ENCODE measurements at places on chromosomes 13 and 19.
A peak's percentile ranks its signal among the peaks of the same experiment; 100 is the strongest.

GRCh38 chr19:48872182-48872883 lies at the start of gene PPP1R15A:
PPP1R15A (plus strand) TSS chr19:48872421; CDS start chr19:48873234, 813 bp downstream.
- DNase-seq: peak; percentile 100

GRCh38 chr13:28719227-28720055 lies 671 bp upstream of the SLC46A3 start:
- DNase-seq: no peak

- peak; percentile 23 for DNase-seq
Measured at GRCh38 chr13:36086117-36086516, 45.1 kb downstream of the DCLK1 start.

GRCh38 chr19:47309608-47310007 lies at the start of gene C5AR1:
C5AR1 (plus strand) TSS chr19:47309861; CDS start chr19:47309896, 35 bp downstream.
- DNase-seq: no peak

GRCh38 chr19:7674010-7675005 lies 2.6 kb upstream of the MCEMP1 start:
- peak; percentile 76 for DNase-seq

GRCh38 chr13:30997697-30998096 lies 65.2 kb downstream of the TEX26 start:
- DNase-seq: no peak

- DNase-seq: peak; percentile 15
Measured at GRCh38 chr13:85508683-85509329, 290.4 kb downstream of the SLITRK6 start.

DNA sequence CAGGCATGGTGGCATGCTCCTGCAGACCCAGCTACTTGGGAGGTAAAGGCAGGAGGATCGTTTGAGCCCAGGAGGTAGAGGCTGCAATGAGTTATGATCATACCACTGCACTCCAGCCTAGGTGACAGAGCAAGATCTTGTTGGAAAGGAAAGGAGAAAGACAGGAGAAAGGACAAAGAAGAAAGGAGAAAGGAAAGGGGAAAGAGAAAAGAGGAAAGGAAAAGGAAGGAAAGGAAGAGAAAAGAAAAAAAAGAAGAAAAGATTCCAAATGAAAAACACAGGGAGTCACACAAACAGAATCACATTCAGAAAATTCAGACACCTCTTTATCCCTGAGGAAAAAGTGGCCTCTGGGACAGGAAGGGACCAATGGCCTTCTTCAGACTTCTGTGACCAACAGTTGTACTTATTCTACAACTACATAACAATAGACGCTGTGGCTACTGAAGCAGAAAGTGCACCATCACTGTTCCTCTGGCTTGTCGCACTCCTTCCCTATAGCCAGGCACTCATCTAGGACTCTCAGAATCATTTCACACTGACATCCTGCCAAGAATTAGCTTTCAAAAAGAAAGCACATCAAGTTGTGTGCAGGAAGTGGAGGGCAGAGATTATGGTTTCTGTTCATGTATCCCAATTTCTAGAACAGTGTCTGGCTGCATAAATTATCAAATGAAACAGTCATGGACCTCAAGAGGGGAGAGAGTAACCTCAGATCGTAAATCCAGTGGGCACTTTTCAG lies 5.9 kb downstream of the MTMR6 start:
- no peak for DNase-seq

DNA sequence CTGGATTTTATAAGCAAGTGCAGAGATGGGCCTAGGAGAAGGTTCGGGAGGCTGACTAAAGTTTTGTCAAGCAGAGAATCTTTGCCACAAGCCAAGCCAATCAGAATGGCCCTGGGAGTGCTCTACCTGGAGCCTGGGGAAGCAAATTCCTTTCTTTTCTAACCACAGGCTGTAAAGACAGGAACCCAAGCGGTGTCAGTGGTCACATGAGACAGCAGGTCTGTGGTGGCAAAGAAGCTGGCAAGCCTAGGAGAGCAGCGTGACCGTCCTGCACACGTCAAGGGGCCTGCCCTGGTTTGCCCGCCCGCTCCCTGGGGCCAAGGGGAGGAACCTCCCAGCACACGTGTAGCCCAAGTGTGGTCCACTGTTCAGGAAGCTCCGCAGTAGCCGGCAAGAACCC lies 90.8 kb downstream of the IPO5 start:
- DNase-seq: peak; percentile 43

GRCh38 chr13:46885018-46885417 lies 11.8 kb downstream of the HTR2A start:
- DNase-seq: no peak

DNA sequence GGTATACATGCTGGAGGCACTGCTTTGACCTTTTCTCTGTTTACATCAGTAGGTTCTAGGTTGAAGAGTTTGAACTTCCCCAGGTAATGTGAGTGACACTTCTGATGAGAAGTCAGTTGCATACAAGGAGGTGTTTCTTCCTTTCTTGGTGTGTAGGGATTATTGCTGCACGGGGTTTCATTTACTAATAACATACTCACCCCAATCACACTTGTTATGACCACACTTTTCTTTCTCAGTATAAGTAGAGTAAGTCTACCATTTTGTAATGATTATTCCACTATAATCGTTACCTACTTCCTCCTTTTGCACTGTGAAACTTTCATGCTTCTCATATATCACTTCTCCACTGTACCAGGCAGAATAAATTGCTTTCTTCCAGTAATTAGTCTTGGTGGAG lies 138.0 kb downstream of the TNFSF13B start:
- DNase-seq: no peak

- DNase-seq: no peak
Measured at GRCh38 chr13:55893540-55893939, 1247.2 kb upstream of the PRR20A start.

GRCh38 chr13:94712812-94713560 lies 641 bp upstream of the SOX21 start:
- DNase-seq: peak; percentile 60

GRCh38 chr13:30256713-30257467 lies 50.5 kb downstream of the KATNAL1 start:
- DNase-seq: no peak

DNA sequence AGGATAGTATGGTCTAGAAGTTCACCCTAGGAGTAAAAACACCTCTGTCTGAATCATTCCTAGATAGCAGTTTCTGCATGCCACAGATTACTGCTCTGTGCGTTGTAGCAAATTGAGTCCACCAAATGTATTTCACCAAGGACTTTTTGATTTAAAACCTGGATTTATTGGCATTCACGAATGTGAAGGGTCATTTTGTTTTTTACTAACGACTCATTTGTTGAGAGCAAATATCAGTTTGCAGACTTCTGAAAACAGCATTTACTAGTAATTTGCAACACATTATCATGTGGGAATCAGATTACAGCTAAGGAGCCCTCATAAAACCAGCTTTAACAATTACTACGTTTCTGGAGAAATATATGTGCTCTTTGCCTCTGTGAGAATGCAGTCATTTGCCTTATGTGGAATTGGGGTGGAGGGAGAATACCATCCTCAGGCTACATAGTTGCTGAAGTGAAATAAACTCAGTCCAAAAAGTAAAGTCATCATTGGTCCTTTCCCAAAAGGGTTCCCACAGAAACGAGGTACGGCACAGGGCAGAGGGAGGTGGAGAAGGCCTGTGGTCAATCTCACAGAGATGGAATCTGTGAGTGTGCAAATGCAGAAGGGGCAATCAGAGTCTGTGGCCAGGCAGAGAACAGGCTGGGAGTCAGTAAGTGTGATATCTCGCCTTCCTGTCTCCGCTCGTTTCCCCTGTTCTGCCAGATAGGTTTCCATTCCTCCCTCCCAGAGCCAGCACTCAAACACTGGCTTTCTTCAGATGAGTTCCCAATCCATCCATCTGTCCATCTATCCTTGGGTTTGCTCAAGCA lies 63.1 kb downstream of the DLEU7 start:
- no peak for DNase-seq

DNA sequence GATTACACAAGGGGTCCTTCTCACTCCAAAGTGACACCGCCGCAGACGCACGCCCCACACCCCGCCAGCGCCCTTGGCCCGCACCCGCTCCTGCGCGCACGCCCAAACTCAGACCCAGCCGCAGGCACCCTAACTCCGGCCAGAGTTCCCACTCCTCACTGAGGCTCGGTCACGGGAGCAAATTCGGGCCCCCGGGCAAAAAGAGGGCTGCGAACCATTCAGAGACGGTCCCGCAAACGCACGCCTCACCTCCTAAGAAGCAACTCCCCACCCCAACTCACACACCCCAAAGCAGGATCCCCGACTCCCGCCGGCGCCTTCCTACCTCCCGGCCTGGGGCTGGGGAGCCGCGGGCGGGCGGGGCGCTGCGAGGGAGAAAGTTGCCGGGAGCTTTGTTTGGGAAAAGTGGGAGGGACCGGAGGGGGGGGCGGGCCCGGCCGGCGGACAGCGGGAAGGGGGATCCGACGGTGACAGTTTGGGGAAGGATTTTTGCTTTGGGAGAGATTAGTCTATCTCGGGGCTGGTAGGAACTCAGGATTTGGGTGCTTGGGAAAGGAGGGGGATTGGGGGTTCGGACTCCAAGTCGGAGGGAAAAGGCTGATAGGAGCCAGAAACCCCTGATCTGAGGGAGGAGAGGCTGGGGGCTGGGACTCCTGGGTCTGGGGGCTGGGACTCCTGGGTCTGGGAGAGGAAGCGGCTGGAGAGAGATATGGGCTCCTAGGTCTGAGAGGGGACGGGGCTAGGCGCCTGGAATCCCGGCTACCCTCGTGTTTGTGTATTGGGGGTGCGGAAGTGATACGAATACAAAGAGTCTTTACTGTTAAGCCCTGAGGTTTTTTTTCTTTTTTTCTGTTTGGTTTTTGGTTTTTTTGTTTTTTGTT lies at the start of gene TEAD2:
Gene TEAD2 (minus strand): TSS at position 369 of the 881 bp plus-strand sequence. CDS start 2,341 bp downstream, outside the sequence.
- peak; percentile 70 for DNase-seq

- no peak for DNase-seq
Measured at GRCh38 chr13:42055500-42056085, 7.1 kb downstream of the DGKH start.

DNA sequence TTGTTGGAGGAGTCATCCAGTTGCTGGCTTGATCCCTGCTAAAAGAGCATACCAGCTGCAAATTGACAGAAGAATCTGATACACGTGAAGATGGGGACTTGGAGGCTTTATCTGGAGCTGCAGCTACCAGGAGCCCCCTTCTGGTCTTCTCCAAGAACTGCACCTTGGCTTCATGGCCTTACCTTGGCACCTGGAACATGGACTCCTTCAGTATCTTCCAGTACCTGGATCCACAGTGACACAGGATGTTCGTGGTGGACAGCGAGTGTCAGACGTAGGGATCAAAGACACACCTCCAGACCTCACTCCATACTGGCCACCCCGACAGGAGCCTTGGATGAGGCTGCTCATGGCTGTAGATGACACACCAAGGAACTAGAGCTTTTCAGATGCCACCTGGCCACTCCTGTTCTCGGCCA lies 9.9 kb upstream of the ACSBG2 start:
- peak; percentile 85 for DNase-seq

DNA sequence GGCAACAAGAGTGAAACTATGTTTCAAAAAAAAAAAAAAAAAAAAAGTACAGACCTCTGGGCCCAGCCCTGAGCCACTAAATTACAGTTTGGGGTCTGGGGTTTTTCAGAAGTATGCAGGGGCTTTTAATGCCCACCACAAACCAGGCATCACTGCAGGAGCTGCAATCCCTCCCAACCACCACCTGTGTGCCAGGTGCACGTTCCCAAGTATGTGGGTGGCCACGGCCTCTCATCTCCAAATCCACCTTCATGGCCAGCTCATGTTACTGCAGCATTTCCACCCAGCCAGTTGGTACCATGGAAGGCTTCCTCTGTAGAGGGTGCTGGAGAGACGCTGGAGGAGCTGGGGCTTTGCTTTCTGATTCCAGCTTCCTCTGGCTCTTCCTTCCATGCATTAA lies 26.5 kb downstream of the CEP89 start:
- no peak for DNase-seq

- DNase-seq: no peak
Measured at GRCh38 chr19:51607077-51607476, 23.1 kb downstream of the SIGLEC5 start.

- no peak for DNase-seq
Measured at GRCh38 chr19:10846500-10847202, 1.6 kb upstream of the C19orf38 start.

DNA sequence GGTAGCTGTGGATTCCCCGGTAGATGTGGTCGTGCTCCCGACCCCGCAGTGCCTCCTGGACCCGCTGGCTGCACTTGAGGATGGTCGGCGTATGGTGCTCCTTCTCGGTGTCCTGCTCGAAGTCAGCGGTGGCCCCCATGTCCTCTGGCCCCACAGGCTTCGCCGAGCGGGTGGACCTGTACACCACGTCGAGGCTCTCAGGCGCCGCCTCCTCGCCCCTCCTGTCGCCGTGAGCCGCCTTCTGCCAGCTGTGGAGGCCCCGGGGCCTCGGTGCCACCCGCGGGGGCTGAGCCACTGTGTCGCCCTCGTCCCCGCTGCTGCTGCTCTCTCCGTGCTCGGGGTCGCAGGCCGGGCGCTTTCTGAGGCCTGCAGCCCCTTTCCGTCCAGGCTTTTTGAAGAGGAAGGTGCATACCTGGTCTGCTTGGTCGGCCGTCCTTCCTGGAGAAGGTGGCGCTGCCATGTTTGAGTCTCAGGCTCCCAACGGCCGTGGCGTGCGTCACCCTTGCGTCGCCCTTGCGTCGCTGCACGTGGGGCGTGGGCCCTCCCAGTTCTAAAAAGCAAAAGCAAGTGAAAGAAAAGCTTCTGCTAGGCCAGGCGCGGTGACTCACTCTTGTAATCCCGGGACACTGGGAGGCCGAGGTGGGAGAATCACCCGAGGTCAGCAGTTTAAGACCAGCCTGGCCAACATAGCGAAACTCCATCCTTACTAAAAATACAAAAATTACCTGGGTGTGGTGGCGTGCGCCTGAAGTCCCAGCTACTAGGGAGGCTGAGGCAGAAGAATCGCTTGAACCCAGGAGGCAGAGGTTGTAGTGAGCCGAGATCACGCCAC lies at the start of gene RNF113B:
Gene RNF113B (minus strand): TSS at position 493 of the 832 bp plus-strand sequence. CDS start 33 bp downstream, at position 460.
- DNase-seq: no peak

DNA sequence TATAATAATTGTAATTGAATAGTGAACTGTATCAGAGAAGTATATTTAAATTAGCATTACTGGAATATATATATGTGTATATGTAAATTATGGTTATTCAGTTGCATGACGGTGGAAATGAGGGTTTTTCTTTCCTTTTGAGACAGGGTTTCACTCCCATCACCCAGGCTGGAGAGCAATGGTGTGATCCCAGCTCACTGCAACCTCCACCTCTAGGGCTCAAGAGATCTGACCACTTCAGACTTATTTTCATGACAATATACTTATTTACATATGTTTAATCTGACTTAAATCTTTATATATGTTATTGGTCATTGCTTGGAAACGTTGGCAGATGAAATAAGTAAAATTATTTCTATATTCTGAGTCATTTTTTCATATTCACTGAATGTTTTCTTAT lies 744.4 kb upstream of the PRR20A start:
- no peak for DNase-seq

- DNase-seq: no peak
Measured at GRCh38 chr13:48131533-48131932, 36.6 kb upstream of the MED4 start.

- DNase-seq: no peak
Measured at GRCh38 chr19:11244846-11245589, 5.6 kb downstream of the ANGPTL8 start.

- no peak for DNase-seq
Measured at GRCh38 chr13:58151452-58151851, 519.9 kb downstream of the PCDH17 start.

GRCh38 chr13:70388935-70389334 lies 280.7 kb upstream of the KLHL1 start:
- DNase-seq: no peak

GRCh38 chr13:30880856-30881155 lies 25.3 kb upstream of the MEDAG start:
- DNase-seq: no peak

GRCh38 chr19:52397310-52398080 lies at the start of gene ZNF528:
ZNF528 (plus strand) TSS chr19:52397849; CDS start chr19:52402014, 4,165 bp downstream.
- peak; percentile 95 for DNase-seq

Measured in ELF-1 (cell line).